ENCODE measurements at places on chromosomes 7 and 10.

DNA sequence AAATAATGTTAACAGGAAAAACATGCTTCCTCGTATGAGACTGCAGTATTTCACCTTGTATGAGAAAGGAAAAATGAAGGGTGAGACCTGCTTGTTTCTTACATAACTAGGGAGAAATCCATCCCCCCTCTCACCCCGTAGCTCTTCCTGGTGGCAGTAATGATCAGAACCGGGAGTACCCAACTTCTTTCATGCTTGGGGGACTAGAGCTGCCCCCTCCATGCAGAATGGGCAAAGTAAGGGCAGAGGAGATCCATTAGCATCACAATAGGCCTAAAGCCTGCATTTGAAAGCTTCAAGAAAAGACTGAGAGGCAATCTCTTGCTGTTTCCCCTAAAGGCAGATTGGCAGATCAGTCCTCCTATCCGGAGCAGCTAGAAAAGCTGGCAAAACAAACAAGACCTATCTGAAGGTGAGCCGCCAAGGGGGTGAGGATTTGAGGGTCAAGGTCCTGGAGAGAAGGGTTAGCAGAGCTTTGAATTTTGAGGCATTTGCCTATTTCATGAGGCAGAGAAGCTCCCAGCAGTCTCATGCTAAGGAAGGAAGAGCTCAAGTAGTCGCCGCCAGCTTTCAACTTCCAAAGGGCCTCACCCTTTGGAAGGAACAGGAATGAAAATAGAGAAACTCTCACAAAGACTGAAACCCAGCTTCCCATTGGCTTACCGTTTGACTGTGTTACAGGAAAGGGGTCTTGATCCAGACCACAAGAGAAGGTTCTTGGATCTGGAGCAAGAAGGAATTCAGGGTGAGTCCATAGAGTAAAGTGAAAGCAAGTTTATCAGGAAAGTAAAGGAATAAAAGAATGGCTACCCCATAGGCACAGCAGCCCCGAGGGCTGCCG is 36.2 kb downstream of the BAG3 start:
- no peak for DNase-seq

GRCh38 chr7:70484255-70484654 is 647.7 kb upstream of the GALNT17 start:
- no peak for DNase-seq

DNA sequence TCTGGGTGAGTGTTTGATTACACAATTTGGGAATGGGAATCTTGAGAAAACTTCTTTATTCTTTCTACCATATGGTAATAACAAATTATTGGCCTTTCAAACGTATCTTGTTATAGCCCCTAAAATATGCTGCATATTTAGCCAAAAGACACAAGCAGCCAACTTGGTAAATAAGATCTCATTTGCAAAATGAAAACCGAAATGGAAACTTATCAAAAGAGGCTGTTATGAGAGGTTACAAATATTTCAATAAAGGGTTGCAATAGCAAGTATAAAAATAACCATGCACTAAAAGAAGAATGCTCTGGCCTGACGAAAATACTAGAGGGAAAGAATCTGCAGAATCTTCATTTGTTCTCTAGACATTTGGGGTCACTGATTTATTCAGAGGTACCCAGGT is 259.5 kb upstream of the LRRN3 start:
- no peak for DNase-seq

- no peak for DNase-seq
Observed at GRCh38 chr7:29940199-29940598, 49.4 kb downstream of the SCRN1 start.

GRCh38 chr7:103972779-103973434 is 16.6 kb downstream of the RELN start:
- DNase-seq, result no peak

GRCh38 chr10:117271427-117271826 is 30.5 kb downstream of the SLC18A2 start:
- no peak for DNase-seq

DNA sequence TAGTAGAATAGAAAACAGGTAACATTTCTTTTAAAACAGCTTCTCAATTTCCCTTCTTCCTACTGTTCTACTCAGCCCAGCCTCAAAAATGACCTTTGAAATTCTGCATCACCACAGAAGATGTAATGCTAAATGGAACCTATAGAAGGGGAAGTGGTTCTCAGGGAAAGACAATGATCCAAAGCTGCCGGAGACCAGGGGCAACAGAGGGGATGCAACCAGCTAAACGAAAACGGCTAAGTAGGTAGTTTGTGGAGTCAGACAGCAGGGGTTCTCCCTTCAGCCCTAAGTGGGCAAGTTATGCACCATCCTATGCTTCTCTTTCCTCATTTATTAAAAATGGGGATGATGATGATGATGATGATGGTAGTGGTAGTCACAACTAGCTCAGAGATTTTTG is 214.3 kb downstream of the ELMO1 start:
- no peak for DNase-seq

- no peak for DNase-seq
Observed at GRCh38 chr7:23422909-23423308, 47.4 kb downstream of the IGF2BP3 start.

GRCh38 chr10:93384006-93384405 is 98.1 kb downstream of the MYOF start:
- DNase-seq, result no peak

- no peak for DNase-seq
Observed at GRCh38 chr7:24039991-24040624, 243.9 kb upstream of the NPY start.

GRCh38 chr10:95392681-95393164 is 101.9 kb upstream of the PDLIM1 start:
- DNase-seq, result no peak

DNA sequence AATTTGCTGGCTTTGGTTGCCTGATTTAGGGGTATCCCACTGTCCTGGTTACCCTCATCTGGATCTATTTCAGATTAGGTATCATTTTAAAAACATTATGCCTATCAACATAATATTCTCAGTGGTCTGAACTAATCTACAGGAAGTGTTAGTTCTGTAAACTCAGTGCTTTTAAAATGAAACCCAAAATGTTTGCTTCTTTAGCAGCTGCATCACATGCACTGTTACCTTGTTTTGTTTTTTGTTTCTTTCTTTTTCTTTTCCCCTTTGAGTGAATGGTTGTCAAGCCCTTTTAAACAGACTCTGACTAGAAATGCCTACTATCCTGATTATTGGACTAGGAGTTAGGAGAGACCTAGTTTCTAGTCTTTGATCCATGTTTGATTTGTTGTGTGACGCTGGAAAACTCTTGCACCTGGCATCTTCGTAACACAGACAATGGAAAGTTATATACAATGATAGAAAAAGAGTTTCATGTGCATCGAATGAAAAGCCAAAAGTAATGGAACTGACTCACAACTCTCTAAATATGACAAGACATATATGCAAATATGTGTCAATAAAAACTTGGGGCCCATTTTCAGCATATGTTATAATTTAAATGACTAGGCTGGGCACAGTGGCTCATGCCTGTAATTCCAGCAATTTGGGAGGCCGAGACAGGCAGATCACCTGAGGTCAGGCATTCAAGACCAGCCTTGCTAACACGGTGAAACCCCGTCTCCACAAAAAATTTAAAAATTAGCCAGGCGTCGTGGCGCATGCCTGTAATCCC is 52.3 kb upstream of the STRIP2 start:
- DNase-seq, result no peak

GRCh38 chr10:80416479-80417098 is 8.2 kb downstream of the PRXL2A start:
- no peak for DNase-seq

- no peak for DNase-seq
Observed at GRCh38 chr7:106968160-106968559, 76.3 kb upstream of the PRKAR2B start.

GRCh38 chr7:105079348-105079747 is 65.3 kb downstream of the KMT2E start:
- DNase-seq, result no peak

DNA sequence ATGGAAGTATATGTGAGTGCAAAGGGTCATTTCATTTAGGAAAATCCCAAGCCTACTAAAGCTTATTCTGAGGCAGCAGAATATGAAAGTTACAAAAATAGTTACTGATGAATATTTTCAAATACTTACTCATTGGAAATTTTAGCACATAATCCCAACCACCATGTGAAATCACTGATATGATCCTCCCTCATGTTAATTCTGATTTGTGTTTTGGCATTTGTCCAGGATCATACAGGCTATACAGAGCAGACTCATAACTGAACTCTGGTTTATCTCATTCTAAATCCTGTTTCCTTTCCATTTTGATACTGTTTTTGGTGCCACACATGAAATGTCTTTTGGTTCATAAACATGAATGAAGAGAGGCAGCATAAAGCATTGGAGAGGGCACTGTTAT is 3.4 kb upstream of the FAM24B start:
- no peak for DNase-seq

DNA sequence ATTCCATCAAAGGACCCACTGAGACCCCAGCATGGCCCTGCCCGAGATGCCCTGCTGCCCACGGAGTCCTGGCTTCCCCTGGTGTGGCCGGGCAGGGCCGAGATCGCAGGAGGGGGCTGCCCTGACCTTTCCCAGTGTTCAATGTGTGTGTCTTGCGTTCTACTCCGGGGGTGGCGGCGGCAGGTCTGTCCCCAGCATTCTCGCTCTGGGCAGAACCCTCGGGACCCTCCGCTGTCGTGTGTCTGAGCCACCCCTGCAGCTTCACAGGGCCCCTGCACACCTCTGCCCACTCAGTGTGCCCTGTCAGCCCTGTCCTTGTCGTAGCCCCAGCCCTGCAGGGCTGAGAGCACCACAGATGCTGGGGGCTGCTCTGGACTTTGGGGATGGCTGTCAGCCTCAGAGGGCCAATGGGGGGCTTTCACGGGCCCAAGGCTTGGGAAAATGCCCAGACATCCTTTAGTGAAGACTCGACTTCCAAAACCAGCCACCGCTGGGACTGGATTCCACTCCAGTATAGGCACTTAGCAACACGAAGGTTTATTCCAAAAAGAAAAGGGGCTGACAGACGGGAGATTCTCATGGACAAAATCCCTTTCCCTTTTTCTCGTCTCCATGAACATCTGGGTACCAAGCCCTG is 30.0 kb upstream of the KNDC1 start:
- DNase-seq, result no peak

DNA sequence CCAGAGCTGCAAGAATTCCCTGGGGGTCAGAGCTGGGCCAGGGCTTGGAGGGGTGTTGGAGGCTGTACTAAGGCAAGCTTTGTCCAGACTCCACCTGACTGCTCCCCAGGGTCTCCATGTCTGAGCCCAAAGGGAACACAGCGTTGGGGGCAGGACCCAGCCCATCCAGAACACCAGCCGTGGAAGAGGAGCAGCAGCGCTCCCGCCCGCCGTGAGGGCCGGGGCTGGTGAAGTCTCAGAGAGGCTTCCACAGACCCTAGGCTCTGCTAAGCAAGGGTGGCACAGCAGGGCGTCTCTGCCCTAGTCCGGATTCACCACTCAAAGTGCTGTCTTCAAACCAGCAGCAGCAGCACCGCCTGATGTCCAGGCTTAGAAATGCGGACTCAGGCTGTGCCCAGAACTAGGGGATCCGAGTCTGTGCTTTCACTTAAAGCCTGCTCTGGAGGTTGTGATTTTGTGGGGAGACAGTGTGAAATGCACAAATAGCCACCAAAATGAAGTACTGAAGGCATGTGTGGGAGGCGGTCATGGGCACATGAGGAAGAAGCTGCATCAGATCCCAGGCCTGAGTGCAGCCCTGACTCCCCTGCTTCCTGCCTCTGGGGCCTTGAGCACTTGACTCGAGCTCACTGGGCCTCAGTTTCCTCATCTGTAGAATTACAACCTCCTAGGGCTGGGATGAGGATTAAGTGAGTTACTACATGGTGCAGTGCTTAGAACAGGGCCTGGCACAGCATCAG is 16.6 kb upstream of the AQP1 start:
- DNase-seq, result no peak

GRCh38 chr7:34365611-34366010 is 292.4 kb upstream of the NPSR1 start:
- DNase-seq, result no peak

- no peak for DNase-seq
Observed at GRCh38 chr7:120876922-120877321, 19.0 kb upstream of the TSPAN12 start.

DNA sequence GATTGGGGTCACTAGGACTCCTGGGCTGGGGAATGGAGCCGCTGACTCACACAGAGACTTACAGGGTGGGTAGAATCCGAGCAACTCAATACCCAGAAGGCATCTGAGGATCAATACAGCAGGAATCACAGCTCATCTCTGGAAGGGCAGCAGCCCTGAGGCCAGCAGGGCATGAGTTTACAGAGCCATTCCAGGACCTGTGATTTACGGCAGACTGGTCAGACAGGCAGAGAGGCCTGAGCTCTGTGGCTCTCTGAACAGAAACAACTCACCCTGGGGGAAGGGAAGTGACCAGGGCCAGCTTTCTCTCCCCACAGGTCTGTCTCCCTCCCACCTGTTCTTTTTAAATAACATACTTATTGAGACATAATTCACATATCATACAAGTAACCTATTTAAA is 88.2 kb upstream of the CXCL12 start:
- no peak for DNase-seq

- DNase-seq, result no peak
Observed at GRCh38 chr7:157795199-157795598, 458.4 kb downstream of the DNAJB6 start.

DNA sequence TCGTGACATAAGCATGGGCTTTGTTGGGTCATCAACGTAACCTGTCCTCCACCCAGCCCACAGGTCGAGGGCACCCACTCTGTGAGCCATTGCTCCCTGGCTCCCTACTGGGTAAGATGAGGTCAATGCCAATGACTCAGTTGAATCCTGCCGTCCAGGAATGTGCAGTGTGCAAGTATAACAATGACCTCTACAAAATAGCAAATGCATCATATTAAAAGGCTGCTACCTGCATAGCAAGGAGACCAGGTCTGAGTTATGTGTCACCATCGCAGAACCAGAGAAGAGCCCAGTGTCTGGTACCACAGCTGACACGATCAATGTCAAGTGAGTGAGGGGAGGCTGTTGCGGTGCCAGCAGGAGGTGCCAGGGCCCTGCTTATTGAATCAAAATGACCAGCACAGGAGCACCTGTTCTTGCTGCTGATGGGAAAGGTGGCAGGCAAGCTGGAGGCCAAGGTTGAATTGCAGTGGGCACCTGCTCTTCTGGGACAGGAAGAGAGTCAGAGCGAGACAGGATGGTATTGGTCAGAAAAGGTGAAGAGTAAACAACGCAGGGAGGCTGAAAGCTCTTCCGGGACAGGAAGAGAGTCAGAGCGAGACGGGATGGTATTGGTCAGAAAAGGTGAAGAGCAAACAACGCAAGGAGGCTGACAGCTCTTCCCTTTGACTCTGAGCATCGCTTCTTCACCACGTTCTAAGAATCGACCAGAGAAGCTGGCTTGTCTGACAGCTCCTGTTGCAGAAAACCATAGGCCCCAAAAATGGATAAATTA is 108.7 kb upstream of the ADAM12 start:
- DNase-seq, result no peak

DNA sequence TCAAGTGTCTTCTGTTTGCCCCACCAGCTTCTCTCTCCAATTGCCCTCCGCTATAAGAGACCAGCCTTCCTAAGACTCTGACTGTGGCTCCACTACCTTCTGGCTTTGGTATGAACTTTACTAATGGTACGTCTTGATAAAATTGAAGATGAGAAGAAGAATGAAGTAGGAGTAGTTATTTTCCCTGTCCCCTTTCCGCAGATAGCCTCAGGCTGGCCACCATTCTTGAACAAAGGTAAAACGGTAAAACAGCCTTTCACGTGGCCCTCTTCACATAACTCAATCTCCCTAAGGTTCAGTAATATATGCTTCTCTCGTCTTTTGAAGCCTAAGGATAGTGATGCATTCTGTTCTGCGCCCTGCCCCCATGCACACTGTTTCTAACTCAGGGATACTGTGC is 9.9 kb upstream of the ITGB8 start:
- DNase-seq, result no peak
